ENCODE measurements at places on chromosomes 12 and 14.

DNA sequence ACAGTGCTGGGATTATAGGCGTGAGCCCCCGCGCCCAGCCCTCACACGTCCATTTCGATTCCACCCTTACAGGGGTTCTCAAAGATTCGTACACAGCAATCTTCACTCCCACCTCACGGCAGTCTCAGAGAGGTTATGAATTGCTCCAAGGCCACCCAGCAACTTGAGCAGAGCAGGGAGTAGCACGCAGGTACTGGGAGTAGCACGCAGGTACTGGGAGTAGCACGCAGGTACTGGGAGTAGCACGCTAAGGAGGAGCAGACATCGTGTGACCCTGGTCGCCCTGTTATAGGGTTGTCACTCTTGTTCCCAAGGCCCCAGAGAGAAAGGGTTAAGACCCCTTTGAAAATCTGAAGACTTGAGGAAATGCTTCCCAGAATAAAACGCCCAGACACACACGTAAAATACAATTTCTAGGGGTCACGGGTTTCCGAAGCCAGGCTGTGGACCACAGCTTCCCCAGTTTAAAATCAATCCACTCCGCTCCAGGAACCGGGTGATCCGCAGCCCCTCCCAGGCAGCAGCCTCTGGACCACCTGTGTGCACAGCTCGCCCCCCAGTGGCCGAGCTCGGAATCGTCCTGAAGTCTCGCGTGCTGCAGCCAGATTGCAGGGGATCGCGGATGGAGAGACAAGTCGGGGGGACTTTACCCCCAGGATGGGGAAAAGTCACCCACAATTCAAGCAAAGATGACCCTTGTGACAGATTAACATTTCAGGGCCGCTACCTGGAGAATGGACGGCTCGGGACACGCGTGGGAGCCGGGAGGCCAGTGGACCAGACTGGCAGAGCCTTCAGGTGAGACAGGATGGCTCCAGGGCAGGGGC is 92.0 kb downstream of the SCARB1 start:
- peak; percentile 78 for DNase-seq

DNA sequence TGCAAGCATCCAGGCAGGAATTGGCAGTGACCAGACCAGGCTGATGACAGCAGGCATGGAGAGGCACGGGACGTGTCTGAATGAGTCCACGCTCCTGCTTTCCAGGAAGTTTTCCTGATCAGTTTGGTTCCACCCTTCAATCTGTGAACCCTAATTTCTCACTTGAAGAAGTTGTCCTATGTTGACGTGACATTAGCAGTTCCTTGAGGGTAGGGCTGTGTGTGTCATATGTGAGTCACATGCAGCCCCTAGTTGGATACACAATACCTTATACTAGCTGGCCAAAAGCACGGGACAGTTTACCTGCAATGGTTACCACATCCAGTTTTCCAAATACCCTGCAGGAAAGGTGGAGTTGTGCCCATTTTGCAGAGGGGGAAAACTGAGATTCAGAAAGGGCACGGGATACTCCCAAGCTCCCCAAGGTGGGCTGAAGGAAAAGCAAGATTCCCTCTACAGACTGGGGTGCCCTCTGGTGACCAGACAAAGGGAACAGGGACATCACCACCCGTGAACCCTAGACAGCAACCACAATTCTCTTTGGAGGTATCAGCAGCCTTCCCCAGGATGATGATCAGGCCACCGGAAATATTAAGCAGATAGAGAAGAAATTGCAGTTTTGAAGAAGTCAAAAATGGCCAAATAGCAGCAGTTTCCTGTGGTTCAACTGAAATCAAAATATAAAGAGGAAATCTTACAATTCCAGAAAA is 194.5 kb downstream of the PHETA1 start:
- DNase-seq, result no peak

DNA sequence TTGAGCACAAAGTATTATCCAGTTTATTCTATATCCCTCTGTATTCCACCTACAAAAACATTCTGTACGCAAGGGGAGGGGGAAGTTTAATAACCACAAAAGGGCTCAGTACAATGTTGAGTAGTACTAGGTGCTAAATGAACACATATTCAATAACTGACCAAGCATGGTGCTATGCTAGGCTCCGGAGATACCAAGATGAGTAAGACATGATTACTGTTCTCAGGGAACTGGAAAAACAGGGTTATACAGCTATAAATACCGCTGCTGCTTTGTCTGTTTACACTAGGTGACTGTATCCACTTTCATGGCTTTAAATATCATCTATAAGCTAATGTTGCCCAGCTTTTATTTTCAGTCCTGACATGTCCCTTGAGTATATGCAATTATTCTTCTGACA is 135.8 kb downstream of the INSM2 start:
- DNase-seq, result no peak

GRCh38 chr14:63470962-63471793 is 72.0 kb downstream of the PPP2R5E start:
- DNase-seq, result peak; percentile 30

GRCh38 chr12:52531566-52532300 is 11.5 kb upstream of the KRT5 start:
- DNase-seq, result peak; percentile 29

DNA sequence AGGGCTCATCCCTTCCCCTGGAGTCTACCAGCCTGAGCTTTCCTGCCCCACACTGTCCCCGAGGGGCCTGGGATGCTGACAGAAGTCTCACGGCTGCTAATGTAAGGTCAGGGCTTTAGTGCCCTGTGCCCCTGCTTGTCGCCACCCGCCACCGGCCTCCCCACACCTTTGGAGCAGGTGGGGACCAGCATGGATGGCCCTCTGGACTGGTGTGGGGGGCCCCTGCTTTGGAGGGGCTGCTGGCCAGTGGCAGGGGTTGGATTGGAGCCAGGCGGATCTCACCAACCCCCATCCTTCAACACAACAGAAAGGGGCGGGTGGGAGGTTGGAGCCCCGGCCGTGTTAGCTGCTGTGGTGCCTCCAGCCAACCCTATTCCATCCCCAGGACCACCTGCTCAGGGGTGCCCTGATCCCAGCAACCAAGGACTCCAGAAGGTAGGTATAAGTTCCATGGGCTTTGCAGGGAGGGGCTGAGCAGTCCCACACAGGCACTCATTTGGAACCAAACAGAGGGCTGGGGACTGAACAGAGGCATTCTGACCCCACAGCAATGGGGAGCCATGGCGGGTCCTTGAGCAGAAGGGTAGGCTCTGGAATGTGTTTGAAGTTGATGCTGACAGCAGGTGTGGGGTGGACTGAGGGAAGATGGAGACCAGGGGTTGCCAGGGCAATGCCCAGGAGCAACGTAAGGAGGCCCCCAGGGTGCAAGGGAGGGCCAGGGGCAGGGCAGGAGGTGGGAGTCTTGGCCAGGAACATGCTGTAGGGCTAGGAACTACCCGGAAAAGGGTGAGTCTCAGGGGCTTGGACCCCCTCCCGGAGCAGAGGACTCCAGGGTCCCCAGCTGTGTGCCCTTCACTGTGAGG is 145.1 kb upstream of the C14orf180 start:
- no peak for DNase-seq

GRCh38 chr12:77521508-77522115 is 309.1 kb upstream of the NAV3 start:
- no peak for DNase-seq

DNA sequence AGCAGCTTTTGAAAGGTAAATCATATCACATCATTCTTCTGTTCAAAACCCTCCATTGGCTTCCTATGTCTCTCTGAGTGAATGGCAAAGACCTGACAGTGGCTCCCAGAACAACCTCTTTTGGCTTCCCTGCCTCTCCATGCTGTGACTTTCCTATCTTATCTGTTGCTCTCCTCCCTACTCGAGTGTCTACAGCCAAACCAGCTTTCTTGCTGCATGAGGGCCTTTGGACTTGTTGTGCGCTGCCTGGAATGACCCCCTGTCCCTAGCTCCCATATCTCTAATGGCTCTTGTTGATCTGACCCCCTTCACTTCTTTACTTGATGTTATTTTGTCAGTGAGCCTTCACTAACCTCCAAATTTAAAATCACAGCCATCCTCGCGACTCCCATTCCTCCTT is 2.5 kb downstream of the SYNE2 start:
- DNase-seq, result no peak

DNA sequence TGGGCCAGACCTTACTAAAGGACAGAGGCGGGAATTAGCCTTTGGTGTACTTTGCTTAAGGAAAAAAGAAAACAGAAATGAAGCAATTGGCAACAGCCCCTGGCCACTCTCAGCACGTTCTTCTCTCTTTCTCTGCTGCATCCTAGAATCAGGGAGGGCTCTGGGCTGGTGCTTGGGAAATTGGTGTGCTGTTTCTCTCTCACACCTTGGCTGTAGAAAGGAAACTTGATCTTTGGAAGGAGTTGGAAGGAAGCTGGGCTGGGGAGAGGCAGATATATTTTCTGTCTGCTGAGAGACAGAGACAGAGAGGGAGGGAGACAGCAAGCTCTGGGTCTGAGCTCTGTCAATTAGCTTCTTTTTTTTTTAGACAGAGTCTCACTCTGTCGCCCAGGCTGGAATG is 27.4 kb downstream of the NOS1 start:
- no peak for DNase-seq

DNA sequence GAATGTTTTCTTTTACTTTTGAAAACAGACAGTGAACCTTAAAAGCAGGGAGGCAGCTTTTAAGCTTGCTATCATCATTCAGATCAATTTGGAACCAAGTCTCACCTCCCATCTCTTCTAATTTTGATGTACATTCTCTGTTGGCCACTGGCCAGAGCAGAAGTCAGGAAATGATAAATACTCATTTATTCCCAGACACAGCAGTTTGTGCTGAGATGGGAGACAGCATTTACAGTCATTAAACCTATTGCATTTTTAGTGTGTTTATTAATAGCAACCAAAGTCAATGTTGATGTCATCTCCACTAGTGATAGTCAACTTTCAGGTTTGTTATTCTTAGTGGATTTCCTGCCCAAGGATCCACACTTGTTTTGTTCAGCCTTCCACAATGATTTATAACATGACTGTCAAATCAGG is 320.0 kb upstream of the ATP2B1 start:
- no peak for DNase-seq

- DNase-seq, result no peak
These were observed 5.5 kb downstream of the TMEM63C start for GRCh38 chr14:77186911-77187648.

- DNase-seq, result no peak
These were observed 65.8 kb downstream of the KCNK10 start for GRCh38 chr14:88256997-88257950.

- peak; percentile 33 for DNase-seq
These were observed 60.3 kb downstream of the KLRG1 start for GRCh38 chr12:9049520-9050133.

DNA sequence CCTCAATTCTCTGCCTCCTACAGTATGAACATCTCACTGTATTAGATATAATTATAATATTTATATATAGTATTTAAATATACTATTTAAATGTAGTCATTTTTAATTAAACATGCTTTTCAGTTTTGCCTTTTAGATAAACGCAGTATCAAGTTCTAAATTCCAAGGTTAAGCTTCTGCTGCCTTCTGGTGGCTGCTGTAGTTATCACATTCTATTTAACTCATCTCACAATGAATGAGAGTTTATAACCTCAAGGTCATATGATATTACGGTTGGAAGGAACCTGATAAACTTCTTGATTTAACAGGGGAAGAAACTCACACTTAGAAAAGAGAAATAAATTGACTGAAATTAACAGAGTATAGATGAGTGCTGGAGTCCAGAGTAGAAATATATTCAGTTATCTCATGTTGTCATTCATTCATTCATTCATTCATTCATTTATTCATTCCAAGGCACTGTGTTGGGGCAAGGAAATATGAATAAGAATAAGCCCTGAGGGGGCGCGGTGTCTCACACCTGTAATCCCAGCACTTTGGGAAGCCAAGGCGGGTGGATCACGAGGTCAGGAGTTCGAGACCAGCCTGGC is 31.9 kb downstream of the GUCY2C start:
- DNase-seq, result peak; percentile 66

- DNase-seq, result no peak
These were observed 142.6 kb downstream of the PPM1H start for GRCh38 chr12:62792236-62792870.

DNA sequence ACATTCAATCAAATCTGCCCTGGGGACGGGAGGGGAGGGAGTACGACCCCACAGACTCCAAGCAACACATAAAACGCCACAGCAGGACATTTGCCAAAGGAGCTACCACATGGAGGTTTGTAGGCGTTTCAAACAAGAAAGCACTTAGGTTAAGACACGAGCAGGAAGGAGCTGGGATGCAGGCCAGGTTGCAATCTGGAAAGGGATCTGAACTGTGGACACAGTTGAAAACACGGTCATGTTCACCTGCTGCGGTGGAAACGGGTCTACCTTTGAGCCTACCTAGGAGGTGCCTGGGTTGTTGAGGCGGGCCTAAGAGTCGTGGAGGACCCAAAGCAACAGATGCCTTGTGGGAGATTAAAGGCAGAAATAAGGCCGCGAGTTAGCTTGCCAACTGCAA is 18.4 kb downstream of the PRKAB1 start:
- no peak for DNase-seq

DNA sequence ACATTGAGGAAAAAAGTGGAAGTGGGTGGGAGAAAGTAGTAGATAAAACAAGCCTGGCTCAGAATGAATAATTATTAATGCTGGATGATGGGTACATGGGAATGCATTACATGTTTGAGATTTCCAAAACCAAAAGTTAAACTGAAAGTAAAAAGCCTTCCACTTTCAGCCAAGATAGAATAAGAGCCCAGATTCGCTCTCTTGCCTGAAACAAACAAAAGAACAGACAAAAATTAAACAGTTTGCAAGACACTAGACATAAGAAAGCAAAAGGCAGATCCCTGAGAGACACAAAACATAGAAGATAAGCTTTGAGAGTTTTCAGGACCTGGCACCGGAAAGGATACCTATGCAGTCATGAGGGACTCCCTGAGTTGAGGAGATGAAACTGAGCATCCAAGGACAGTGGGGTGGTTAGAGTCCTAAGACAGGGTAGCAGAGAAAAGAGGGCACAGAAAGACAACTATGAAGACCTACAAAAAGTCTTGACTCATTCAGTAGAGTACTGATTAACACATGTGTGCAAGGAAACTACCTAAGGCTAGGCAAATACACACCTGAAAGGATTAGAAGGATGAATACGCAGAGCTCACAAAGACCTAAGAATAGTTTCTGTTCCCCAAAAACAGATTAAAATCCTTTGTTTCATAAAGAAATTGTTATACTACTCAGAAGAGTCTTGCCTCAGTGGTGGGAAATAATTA is 54.1 kb downstream of the CEP83 start:
- DNase-seq, result no peak

- DNase-seq, result no peak
These were observed 111.9 kb downstream of the LGR5 start for GRCh38 chr12:71551529-71551928.

DNA sequence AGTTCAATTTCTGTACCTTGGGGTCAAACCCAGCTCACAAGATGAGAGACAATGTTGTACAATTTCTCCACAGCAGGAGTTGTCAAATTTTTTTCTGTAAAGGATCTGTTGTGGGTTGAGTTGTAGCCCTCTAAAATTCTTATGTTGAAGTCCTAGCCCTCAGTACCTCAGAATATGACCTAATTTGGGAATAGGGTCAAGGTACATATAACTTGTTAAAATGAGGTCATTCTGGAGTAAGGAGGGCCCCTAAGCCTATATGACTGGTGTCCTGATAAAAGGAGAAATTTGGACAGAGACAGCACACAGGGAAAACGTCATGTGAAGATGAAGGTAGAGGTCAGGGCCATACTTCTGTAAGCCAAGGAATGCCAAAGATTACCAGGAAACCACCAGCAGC is 264.9 kb downstream of the TTC8 start:
- DNase-seq, result no peak

- no peak for DNase-seq
These were observed 30.0 kb downstream of the GALNT4 start for GRCh38 chr12:89494411-89495231.

Data from CD4-positive, alpha-beta T cell treated with Interferon alpha-2 for 1 hour (primary cell).